ENCODE measurements at places on chromosomes 5 and 9.

- DNase-seq, result peak; percentile 36
These were observed 1.5 kb downstream of the PCSK1 start for GRCh38 chr5:96431376-96432187.

- DNase-seq, result no peak
These were observed 628 bp downstream of the HOMER1 start for GRCh38 chr5:79513308-79513703.

- DNase-seq, result peak; percentile 85
These were observed 107.2 kb downstream of the PDE4D start for GRCh38 chr5:59786334-59786805.

GRCh38 chr9:91809581-91810285, 140.3 kb downstream of the ROR2 start:
- no peak for DNase-seq

DNA sequence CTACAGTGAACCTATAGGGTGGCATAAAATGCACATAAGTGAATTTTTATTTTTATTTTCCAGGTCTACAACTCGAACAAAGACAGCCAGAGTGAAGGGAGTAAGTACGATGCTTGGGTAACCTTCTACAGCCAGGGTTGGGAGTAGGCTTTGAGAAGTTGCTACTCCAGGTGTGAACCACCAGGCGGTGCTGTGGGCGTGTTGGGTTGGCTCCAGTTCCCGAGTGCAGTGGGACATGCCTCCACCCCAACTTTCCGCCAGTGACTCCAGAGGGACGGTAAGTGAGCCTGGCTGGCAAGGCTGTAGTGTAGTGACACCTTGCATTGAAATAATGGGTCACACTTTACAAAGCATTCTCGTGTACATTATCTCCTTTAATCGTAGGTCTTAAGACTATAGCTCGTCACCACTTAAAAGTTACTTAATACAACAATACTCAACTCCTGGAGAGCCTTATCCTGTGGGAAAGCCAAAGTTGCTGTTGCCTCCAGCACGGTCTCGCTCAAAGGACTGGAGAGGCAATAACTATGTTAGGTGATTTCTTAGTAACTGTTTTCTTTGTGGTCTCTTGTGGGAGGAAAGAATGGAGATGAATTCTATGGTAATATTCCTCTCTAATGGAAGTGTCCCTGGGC, 244.0 kb downstream of the ARHGAP26 start:
- no peak for DNase-seq

DNA sequence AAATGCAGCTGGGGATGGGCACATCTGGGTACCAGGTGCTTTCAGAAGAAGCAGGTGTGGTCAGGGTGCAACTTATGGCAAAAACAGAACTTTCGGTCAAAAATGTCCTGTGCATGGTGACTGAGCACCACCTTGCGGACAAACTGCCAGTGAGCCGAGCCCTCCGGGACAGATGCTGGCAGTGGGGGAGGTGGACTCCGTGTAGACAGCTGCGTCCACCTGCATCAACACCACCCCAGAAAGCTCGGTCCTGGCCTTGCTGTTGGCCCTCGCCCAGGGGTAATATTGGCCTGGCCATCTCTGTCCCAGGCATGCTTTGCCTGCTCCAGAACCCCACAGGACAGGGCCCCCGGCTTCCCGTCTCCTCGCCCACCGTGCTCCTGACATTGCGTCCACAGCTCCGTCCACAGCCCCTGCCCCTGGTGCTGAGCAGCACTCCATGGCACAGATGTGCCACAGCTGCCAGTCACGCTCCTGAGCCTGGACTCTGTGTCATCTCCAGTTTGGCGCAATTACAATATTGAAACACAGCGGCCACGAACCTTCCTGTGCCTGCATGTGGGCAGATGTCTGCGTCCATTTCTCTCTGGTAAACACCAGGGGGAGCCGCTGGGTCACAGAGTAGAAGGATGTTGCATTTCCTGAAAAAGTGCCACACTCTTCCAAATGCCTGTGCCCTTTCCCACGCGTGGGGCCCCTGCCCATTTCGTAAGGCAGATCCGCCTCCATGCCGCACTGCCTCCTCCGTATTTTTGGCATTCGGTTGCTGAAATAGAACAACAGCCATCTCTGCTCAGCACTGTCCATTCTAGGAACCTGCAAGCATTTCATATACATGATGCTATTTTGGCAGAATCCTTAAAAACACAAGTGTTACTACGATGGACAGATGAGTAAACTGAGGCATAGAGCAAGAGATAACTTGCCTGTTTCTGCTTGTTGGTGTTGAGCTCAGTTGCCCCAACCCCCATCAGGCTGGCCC, 33.4 kb upstream of the SLC6A19 start:
- DNase-seq, result peak; percentile 82

GRCh38 chr5:109394806-109395205, 15.0 kb downstream of the PJA2 start:
- DNase-seq, result no peak

GRCh38 chr5:78757269-78758053, 108.9 kb upstream of the LHFPL2 start:
- DNase-seq, result peak; percentile 51

- DNase-seq, result no peak
These were observed 30.1 kb upstream of the AUH start for GRCh38 chr9:91391818-91392217.

- DNase-seq, result no peak
These were observed 338.9 kb downstream of the ZSWIM6 start for GRCh38 chr5:61670941-61671340.

- DNase-seq, result peak; percentile 48
These were observed 911 bp downstream of the ABLIM3 start for GRCh38 chr5:149141957-149142851.

- no peak for DNase-seq
These were observed 23.1 kb upstream of the ACOT12 start for GRCh38 chr5:81417052-81417451.

GRCh38 chr9:121463026-121463807, 36.4 kb downstream of the GGTA1 start:
- DNase-seq, result peak; percentile 46

- no peak for DNase-seq
These were observed 161.2 kb upstream of the FSTL4 start for GRCh38 chr5:133773247-133774202.

GRCh38 chr5:139810341-139811273, 15.0 kb downstream of the PSD2 start:
- no peak for DNase-seq

- DNase-seq, result peak; percentile 12
These were observed 344.8 kb downstream of the CSNK1G3 start for GRCh38 chr5:123856766-123857165.

GRCh38 chr5:168303393-168304025, 12.1 kb downstream of the WWC1 start:
- no peak for DNase-seq

DNA sequence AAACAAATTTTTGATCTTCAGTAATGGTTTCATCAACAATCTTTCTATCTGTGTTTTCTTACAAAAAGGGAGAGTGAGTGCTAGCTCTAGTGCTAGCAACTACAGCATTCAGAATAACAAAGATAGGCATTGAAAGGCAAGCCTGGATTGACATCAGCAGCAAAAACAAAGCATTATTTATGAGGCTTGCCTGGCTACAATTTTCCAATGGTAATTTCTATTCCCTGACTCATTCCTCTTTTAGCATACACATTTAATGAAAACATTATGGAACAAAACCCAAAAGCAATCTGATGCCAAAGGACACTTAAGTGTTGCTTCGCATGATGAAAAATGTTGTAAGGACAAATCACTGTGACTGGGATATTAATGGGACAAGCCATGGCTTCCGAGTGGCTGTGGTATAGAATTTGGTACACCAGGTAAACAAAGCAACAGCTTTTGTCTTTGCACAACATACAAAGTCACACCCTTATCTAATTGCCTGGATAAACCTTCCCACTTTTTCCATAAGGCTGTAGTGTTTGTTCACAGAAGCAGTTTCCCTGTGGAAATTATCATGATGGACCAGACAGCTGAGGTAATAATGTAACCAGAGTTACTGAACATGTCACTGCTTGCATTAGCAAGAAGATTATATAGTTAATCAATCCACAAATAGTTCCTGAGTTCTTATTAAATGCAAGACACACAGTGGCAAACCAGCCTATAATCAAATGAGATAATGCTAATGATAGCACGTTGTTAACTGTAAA, 179.8 kb upstream of the EDIL3 start:
- DNase-seq, result peak; percentile 0

DNA sequence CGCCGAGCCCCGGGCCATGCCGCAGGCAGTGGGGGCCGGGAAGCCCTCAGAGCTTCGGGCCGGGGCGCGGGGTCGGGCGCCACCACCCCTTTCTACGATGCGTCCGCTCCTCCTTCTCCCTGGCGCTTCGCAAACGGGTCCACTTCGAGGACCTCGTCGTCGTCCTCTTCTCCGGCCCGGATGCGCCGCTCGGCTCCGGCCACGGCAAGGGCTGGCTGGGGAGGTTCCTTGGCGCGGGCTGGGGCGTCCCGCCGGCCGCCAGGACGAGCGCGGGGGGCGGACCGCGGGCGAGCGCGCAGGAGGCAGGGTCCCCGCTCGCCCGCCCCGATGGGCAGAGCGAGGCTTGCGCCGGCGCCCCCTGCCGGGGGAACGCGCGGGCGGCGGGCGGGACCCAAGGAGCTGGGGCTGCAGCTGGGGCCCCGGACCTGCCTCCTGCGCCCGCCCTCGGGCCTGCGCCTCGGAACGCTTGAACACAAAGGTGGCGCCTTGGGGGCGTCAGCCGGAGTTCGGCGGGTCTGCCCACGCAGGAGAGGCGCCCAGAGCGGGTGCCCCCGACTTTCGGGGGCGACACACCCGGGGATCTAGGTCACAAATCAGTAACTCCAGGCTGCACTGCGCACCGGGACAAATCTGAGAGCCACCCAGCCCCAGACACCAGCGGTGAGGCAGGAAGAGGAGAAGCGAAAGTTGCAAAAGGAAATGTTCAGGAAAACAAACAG, at the start of gene ROR2:
TSS of gene ROR2 (minus strand) at position 283 of the 719 bp plus-strand sequence.
- peak; percentile 70 for DNase-seq

GRCh38 chr5:123382252-123382651, 41.0 kb downstream of the CEP120 start:
- DNase-seq, result no peak

- no peak for DNase-seq
These were observed 43.0 kb downstream of the CYFIP2 start for GRCh38 chr5:157308836-157309465.

DNA sequence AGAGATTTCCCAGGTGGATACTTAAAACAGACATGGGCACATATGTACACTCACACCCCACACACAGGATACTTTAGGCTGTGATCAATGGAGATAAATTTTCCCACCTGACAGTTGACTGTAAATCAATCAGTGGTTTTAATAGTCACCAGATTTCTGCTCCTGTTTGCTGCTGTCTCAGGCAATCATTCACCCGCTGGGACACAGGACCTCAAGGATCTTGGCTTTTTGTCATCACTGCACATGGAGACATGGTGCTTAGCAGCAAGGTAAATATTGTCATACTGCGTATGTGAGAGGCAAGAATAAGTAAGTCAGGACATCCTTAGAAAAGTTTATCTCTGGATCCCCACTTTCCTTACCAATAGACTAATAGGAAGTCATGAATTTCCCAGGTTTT, 60.8 kb upstream of the KLF9 start:
- no peak for DNase-seq

DNA sequence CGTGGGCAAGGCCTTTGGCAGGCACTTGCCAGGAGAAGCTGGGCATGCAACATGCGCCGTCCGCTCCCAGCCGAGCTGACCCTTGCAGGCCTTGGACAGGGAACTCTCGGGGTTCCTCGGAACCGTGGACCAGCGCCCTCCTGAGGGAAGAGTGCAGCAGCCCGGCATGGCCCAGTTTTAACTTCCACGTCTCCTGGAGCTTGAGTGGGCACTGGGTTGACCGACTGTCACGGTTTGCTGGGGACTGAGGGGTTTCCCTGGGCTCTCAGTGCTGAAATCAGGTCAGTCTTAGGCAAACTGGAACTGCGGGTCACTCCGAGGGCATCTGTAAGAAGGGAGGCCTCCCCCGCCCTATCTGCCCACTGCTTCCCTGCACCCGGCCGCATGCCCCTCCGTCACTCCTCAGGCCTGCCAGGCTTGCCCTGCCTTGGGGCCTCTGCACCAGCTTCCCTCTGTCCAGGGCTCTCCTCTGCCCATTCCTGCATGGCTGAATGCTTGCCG, 87.0 kb upstream of the PHYKPL start:
- DNase-seq, result no peak

- DNase-seq, result no peak
These were observed 75.3 kb upstream of the MAST4 start for GRCh38 chr5:66520854-66521253.

GRCh38 chr5:179120951-179121666, 60.9 kb downstream of the ZNF354C start:
- no peak for DNase-seq

DNA sequence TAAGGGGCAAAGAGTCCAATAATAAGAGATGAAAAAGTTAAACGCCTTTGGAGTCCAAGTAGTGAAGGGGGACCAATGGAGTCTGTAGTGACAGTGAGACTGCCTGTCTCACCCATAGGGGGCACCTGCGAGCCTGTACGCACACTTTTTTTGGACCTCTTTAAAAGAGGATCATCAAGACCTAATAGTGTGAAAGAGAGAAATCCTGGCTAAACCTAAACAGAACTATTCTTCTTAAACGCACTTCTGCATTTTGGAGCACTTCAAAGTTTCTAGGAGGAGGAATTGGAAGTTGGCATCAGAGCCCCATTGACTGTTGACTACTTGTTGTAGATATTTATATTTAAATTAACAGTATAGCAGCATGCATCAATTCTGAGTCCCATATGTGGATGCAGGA, 636.1 kb upstream of the KLF4 start:
- no peak for DNase-seq

- no peak for DNase-seq
These were observed 23.4 kb upstream of the BARX1 start for GRCh38 chr9:93978551-93978950.

- DNase-seq, result no peak
These were observed 191.4 kb downstream of the DCP2 start for GRCh38 chr5:113167985-113168384.

DNA sequence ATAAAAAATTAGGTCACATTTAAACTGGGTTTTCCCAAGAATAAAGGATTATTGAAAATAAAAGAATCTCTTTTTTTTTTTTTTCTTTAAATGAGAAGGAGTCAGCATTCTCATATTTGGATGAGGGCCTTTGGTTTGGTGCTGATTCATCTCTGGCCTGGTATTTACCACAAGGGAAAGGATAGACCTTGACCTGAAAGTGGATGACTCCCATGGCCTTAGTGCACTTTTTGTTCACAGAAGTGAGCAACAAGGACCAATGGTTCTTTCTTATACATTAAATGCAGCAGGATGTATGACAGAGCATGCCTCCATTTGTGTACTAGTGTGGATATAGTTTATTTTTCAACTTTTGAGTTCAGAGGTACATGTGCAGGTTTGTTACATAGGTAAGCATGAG, 6.9 kb downstream of the YTHDC2 start:
- peak; percentile 28 for DNase-seq

- no peak for DNase-seq
These were observed 621 bp downstream of the NR6A1 start for GRCh38 chr9:124770359-124771020.

GRCh38 chr5:8394965-8395364, 526.0 kb downstream of the MTRR start:
- no peak for DNase-seq

DNA sequence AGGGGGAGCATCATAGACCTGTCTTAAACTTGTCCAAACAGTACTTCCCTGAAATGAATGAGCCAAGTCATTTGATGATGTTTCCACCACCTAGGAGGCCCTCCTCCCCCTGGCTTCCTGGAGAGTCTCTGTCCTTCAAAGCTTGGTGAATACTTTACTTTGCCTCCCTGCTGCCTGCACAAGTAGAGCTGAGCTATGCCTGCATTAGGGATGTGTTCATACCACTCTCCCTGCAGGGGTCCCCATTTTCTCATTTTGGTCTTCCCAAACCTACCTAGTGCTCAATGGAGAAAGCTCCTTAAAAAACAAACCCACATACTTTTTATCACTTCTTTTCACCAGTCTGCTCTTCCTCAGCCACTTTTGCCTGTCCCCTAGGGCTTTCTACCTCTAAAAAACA, 7.7 kb downstream of the CCNI2 start:
- DNase-seq, result peak; percentile 50

Data from fibroblast of pulmonary artery (primary cell).